ENCODE measurements at places on chromosomes 2 and 18.
A peak's percentile ranks its signal among the peaks of the same experiment; 100 is the strongest.

DNA sequence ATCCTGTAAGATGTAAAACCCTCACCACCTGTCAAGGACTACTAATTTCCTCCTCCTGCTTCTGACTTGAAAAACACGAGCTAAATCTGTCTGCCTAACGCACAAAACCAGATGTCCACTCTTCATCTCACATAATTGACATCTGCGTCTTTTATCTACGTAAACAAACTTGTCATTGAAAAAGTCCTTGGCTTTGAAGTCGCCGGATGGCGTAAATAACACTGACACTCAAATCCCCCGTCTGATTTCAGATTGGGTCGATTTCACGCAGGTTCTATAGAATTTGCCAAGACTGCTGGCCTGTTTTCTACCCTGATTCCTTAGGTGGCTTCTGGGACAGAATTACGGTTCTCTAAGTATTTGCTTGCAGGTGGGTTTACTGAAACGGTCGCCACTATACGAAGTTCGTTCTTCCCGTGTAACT, 539 bp upstream of the MOB4 start:
- DNase-seq = peak; percentile 61

DNA sequence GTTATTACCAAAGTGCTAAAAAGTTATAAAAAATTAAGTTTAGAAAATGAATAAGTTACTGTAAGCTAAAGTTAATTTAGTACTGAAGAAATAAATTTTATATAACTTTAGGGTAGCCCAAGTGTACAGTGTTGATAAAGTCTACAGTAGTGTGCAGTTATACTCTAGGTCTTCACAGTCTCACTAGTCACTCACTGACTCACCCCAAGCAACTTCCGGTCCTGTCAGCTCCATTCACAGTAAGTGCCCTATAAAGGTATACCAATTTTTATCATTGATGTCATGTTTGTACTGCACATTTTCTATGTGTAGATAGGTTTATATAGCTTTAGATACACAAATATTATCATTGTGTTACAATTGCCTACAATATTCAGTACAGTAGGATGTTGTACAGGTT, 518.3 kb upstream of the PIK3C3 start:
- DNase-seq = no peak

- DNase-seq = no peak
These were observed 41.8 kb downstream of the PTGR3 start for GRCh38 chr18:75167137-75167536.

GRCh38 chr2:96907115-96908041, 37.5 kb upstream of the SEMA4C start:
- no peak for DNase-seq

All from HepG2 (cell line).